Uterus (tissue), 4 donors: ENCODE measurements at places on chromosomes 4 and X.

- DNase-seq = no peak
Observed at GRCh38 chrX:42710452-42710851, 67.5 kb downstream of the PPP1R2C start.

DNA sequence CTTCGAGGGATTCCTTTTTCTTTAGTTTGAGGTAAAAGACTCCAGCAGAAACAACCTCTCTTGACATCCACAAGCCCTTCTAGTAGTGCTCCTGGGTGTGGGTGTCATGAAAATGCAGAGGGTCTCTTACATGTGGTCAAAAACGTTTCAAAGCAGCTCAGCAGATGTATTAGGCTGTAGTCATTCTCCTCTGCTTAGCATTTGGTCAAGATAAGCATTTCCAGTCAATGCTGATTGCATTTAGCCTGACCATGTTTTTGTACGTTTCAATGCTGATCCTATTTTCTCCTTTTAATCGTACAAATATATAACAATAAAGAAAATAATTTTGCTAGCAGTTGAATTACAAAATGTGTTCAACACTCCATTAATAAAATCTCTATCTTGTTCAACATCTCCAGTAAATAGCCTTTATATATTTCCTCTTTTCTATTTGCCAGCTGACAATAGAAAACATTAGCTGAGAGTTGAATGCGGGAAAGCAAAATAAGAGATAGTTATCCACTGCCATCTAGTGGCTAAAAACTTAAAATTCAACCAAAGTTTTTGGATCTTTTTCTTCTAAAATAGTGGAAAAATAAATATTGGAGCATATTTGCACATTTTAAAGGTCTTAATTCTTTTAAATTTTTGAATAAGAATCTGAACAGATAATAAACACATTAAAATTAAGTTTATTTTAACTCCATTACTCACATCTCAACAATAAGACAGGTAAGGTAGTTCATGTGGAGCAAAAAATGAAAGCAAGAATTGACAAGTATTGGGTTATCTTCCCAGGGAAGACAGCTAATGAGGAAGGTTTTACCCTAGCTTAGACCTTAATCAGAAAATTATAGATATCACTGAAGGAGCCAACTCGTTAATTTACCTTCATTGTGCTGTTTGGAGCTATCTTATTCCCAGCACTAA, 15.2 kb upstream of the PACRGL start:
- no peak for DNase-seq

GRCh38 chr4:170088716-170089115, 1.0 kb downstream of the AADAT start:
- no peak for DNase-seq

DNA sequence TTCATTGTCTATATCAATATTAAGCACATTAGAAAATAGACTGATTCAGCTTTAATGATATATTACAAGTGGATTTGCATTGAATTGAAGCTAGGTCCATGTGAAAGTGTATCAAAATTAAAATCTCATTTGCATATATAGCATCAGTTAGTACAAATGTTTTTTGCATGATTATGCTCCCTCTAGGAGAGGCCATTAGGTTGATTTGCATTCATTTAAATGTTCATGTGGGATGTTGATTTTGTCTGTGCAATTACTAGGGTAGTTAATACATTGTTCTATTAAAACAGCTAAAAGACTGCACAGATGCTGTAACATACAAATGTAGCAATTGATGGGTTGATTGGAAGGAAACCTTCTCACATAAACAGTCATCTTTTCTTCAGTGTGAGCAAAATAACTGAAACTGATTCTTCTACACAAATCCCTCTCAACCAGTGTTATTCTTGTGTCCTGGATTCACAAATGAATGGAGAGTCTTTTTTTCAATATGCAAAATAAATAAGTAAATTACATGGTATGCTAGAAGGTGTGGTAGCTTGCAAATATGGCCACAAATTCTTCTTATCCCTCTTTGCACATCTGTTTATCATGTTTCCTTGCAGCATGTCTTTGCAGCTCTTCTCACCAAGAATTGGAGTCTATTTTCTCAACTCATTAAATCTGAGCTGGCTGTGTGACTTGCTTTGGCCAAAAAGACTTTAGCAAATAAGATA, 48.6 kb upstream of the DYNLT3 start:
- DNase-seq = no peak
